ENCODE measurements at places on chromosomes 6 and 20. TPM values are rescaled to one million over a fixed set of nuclear protein-coding genes. Genes with fewer than 3 reads are reported as not detected.

DNA sequence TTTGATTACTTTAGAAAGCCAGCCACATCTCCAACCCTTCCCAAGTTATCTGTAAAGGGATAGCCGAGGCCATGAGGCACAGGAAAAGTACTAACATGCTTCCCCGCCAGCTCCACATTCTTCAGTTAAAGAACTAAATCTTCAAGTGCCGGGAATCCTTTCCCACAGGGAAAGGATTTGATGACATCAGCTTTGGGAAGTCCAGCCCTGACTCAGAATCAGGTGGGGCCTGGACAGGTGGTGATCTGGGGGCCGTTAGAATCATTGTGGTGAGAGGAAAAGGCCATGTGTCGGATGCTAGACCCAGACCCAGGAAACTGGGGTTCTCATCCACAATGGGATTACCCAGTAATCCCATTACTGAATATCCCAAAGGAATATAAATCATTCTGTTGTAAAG, 580.0 kb downstream of the QKI start:
- DNase-seq = no peak

- DNase-seq = no peak
Measured at GRCh38 chr20:63979229-63979556, 249 bp downstream of the SAMD10 start.

The CALHM4 gene
- total RNA-seq = not detected

The CAPN11 gene
- total RNA-seq = 6.9 TPM

- no peak for DNase-seq
Measured at GRCh38 chr6:138673346-138674014, 100.1 kb upstream of the CCDC28A start.

The ULBP2 gene
- total RNA-seq = 0.27 TPM

The TTK gene
- total RNA-seq = 0.80 TPM

GRCh38 chr6:7241709-7242645, 71.0 kb downstream of the SSR1 start:
- DNase-seq = no peak

GRCh38 chr6:35448191-35448590, 3.9 kb upstream of the FANCE start:
- DNase-seq = no peak
